Colonic mucosa (tissue), 4 donors: ENCODE measurements at places on chromosomes 7 and 10. TPM values are rescaled to one million over a fixed set of nuclear protein-coding genes. Genes with fewer than 3 reads are reported as not detected.

The GNG11 gene
- 2.1 TPM for total RNA-seq

- no peaks in the 10 kb centered on the region for H3K4me1 ChIP-seq
- H3K27me3 ChIP-seq = no peaks in the 10 kb centered on the region
Observed at GRCh38 chr10:18312374-18313139, 172.3 kb downstream of the CACNB2 start.

DNA sequence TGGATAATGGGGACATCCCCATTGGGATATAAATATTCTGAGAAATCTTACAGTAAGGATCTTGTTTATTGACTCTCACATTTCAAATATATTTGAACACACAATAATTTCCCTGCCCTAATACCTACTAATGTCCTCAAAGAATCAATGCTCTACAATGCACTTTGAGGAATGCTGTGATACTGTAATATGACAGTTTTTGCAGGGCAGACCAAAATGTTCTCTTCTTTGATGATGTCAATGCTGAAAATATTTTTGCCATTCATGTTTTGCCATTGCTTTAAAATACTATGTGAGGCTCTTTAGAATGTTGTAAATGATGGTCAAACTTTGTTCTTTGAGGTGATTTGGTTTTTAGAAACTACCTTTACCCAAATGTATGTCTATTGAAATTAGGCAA is 594.1 kb downstream of the INHBA start:
- H3K27me3 ChIP-seq = no peaks in the 10 kb centered on the region
- H3K36me3 ChIP-seq = no peaks in the 10 kb centered on the region

The FAM241B gene
- total RNA-seq = 4.5 TPM

DNA sequence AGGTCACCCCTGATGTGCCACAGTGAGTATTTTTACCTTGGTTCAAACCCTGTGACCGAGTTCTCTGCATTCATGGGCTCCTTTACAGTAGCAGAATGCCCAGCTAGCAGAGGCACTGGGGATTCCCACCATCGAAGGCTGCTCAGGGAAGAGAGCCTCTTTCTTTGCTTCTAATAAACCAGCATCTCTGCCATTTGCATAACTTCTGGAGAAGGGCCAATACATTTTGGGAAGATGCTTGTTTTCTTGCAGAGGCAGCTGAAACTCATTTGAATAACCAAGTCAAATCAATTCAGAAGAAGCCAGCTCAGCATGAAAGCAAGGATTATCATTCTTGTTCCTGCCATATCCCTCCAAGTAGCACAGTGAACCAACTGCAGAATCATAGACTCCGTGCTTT is 82.9 kb upstream of the WDR11 start:
- H3K27me3 ChIP-seq = no peaks in the 10 kb centered on the region
- H3K27ac ChIP-seq = no peak overlapping the region
- H3K4me3 ChIP-seq = no peak overlapping the region
- no peaks in the 10 kb centered on the region for H3K4me1 ChIP-seq
- no peak for DNase-seq
